ENCODE measurements at places on chromosomes 1 and 21. TPM values are rescaled to one million over a fixed set of nuclear protein-coding genes. Genes with fewer than 3 reads are reported as not detected.

- DNase-seq: no peak
Observed at GRCh38 chr1:53642215-53642555, 96.8 kb downstream of the GLIS1 start.

Gene C1orf53
- not detected for total RNA-seq

Gene GALE
- total RNA-seq: 12.1 TPM

- DNase-seq: peak; percentile 54
Observed at GRCh38 chr1:226549937-226550671, 1.5 kb downstream of the STUM start.

- no peak for DNase-seq
Observed at GRCh38 chr1:36108314-36108713, 16.7 kb downstream of the COL8A2 start.

Gene DNMT3L
- total RNA-seq: not detected

Gene SSBP3
- 32.4 TPM for total RNA-seq

- DNase-seq: no peak
Observed at GRCh38 chr21:38984982-38985567, 179.3 kb downstream of the ETS2 start.

GRCh38 chr1:43766086-43766784 is 58.9 kb downstream of the ST3GAL3 start:
- no peak for DNase-seq

DNA sequence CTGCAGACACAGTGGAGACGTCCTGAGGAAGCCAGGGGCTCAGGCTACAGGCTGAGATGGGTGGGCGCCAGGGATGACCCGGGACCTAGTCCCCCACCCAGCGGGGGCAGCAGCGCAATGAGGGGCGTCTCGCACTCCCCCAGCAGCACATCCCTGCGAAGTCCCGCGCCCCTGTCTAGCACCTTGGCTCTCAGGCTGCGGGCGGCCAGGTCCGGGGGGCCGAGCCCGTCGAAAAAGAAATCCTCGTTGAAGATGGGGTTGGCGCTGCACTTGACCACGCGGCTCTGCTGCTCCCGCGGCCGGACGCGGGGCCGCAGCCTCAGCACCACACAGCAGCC is 1.8 kb downstream of the C2CD4D start:
- DNase-seq: no peak

Gene WNT3A
- not detected for total RNA-seq

- DNase-seq: no peak
Observed at GRCh38 chr1:63665824-63666223, 72.6 kb downstream of the PGM1 start.

GRCh38 chr1:74005533-74005932 is 192.4 kb downstream of the LRRIQ3 start:
- DNase-seq: no peak

GRCh38 chr1:8402109-8402710 is 84.3 kb downstream of the SLC45A1 start:
- DNase-seq: no peak

Gene PIGR
- total RNA-seq: 1.1 TPM

GRCh38 chr1:207060596-207060995 is 7.5 kb downstream of the PFKFB2 start:
- DNase-seq: no peak

DNA sequence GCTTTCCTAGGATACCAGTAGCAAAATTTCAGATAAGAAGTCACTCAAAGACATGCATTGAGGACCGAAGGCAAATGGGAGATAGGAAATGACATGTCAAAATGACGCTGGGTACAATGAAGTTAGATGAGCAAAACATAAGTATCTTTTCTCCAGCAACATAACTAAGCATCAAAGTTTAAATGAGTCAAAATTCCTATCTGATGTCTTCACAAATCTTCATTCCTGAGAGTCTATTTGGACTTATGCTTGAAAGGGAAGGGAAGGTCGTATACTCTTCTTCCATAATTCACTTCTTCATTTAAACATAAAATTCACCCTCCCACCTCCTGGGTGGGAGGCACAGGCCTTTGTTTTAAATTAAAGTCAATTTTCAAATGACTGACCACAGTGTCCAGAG is 4.1 kb upstream of the TMEM81 start:
- no peak for DNase-seq

Gene IL24
- not detected for total RNA-seq

DNA sequence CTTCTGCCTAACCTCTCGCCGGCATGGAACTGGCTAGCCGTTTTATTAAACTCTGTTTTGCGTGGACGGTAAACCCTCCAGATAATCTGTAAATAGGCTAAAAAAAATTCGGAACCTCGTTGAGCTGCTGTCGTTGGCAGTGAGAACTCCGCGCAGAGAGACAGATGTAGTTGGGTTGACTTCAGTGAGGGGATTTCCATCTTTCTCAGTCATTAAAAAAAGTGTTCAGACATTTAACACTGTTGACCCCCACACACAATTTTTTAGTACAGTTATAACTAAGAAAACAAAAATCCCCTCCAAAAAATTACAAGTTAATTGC is 464 bp downstream of the PARK7 start:
- DNase-seq: no peak

DNA sequence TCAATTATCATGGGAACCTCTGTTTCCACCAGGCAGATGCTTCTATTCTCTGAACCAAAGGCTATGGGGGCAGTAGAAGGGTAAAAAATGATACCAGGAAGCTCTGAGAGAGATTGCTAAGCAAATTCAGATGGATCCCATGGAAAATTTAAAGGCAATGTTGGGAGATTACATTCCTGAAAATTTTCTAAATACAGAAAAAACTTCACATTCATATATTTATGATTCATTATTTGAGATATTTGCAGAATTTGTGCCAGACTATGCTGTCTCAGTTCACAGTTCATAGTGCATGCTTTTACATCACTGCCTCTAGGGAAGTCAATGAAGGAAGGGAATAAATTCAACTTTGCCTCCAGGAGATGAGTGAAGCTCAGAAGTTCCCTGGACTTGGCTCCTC is 57.5 kb downstream of the KCNT2 start:
- no peak for DNase-seq

Gene BMP8A
- 0.25 TPM for total RNA-seq

Gene OR2G6
- 1.8 TPM for total RNA-seq

Gene CYP4A22
- not detected for total RNA-seq

Gene GPATCH3
- total RNA-seq: 28.6 TPM

DNA sequence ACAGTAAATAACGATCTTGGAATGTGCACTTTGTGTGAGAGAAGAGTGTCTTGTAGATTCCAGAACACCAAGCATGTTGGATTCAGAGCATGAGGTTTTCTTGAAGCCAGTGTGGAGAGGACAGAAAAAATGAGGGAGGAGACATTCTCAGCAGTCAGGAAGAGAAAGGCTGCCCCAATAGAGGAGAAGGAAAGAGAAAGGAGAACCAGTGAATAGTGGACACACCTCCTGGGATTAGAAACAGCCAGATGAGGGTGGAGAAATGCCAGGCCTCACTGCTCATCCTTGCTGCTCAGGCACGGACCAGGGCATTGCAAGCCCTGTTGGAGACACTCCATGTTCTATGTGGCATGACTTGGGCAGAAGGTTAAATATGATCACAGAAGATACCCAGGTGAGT is 69.0 kb upstream of the KAZN start:
- DNase-seq: no peak

DNA sequence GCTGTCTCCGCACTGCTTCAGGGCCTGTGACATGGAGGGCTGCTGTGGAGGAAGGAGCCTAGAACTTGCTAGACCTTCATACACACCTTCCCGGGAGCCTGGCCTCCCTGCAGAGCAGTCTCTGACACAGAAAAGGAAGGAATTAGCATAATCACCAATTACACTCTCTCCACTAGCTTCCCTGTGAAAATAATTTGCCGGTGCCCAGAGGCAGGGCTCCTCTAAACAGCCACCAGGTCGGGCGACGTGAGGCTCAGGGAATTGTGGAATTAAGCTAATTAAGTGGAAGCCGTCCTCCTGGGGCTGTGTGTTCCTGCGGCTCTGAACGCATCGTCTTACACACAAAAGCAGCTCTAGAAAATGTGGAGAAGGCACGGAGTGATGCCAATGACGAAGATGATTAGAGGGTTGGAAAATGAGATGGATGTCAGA is 82.6 kb downstream of the NENF start:
- DNase-seq: no peak

Measured in B cell (primary cell).